ENCODE measurements at places on chromosomes 3 and 15.

DNA sequence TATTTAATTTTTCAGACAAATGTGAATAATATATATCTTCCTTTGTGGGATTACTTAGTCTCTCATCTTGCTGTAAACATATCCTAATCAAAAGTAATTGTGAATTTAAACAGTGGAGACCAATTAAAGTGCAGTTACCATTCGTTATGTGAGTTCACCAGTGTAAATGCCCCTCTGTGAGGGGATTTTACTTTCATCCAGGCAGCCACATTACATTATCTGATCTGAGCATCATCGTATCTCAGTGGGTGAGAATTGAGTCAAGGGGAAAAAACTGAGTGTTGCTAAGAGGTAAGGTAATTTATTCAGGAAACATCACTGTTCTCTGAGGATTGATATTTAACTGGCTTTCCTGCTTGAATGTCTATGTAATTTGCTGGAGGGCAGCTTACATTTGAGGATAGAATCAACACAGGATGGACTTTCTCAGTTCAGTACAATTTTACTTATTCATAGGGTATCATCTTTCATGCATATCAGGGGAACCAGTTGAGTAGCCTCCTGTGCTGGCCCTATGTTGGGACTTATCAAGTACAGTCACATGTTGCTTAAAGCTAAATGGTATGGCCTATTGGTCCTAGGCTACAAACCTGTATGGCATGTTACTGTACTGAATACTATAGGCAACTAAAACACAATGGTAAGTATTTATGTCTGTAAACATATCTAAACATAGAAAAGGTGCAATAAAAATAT is 219.7 kb downstream of the CD47 start:
- no peak for DNase-seq

GRCh38 chr3:25854635-25855034 is 64.7 kb downstream of the OXSM start:
- no peak for DNase-seq

DNA sequence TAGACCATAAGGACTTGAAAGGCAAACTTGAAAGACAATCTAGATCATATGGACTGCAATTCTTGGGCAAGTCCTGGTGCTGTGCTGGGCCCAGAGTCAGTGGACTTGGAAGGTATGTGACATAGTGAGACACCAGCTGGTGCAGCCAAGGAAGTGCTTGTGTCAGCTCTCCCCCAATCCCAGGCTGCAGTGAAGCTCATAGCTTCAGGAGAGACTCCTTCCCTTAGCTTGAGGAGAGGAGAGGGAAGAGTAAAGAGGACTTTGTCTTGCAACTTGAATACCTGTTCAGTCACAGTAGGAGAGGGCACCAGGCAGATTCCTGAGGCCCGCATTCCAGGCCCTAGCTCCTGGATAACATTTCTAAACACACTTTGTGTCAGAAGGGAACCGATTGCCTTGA is 127.4 kb upstream of the ZPLD1 start:
- DNase-seq, result no peak

DNA sequence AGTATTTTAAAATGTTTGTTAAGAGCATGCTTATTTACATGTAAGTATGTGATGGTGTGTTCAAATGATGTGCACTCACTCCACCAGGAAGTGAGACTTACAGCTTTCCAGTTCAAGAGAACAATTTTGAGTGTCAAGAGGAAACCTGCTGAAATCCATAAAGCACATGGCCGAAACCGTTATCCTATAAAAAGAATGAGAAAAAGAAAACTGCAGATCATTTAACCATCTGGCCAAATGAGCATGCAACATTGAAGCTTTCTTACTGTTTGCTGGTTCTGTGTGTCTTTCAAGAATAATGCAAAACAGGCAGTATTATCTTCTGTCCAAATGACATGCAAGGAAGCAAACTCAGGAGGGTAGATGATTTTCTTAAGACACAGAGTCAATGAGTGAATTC is 26.3 kb downstream of the GABRR3 start:
- DNase-seq, result no peak

GRCh38 chr15:56464893-56465520 is at the start of gene MNS1:
Gene MNS1, minus strand, starts transcription at chr15:56465137. Its CDS starts 165 bp downstream, at chr15:56464972.
- DNase-seq, result peak; percentile 89

- no peak for DNase-seq
Measured at GRCh38 chr15:55799291-55800212, 56.6 kb upstream of the PRTG start.

DNA sequence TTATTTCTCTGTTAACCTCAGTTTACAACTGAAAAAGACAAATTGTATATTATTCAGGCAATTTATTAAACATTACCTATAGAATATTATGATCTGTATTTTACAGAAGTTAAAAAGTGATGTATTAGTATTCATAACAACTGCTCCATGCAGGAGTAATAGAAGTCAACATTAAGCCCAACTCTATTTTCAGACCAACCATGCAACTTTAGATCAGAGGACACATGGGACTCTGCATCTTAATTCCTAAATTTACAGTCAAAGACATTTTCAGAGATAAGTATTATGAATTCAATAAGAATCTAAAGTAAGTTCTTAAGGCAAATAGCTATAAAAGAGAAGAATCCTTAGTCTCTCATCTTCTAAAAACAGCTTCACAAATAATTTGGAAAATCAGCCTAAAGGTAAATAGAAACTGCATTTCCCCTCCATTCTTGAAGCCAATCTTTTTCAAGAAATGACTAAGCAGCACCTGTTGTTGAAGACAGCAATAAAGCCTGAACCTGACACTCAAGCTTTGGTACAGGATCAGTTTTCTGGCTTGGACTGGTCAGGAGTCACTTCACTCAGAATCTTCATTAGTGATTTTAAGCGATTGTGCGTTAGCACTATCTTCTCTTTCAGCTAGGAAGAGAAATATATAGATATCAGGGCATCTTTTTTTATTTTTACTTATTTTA is 23.0 kb downstream of the OIP5 start:
- no peak for DNase-seq

GRCh38 chr15:96406701-96407100 is 76.2 kb downstream of the NR2F2 start:
- DNase-seq, result no peak

GRCh38 chr15:69237718-69238117 is 61.0 kb upstream of the PAQR5 start:
- no peak for DNase-seq

DNA sequence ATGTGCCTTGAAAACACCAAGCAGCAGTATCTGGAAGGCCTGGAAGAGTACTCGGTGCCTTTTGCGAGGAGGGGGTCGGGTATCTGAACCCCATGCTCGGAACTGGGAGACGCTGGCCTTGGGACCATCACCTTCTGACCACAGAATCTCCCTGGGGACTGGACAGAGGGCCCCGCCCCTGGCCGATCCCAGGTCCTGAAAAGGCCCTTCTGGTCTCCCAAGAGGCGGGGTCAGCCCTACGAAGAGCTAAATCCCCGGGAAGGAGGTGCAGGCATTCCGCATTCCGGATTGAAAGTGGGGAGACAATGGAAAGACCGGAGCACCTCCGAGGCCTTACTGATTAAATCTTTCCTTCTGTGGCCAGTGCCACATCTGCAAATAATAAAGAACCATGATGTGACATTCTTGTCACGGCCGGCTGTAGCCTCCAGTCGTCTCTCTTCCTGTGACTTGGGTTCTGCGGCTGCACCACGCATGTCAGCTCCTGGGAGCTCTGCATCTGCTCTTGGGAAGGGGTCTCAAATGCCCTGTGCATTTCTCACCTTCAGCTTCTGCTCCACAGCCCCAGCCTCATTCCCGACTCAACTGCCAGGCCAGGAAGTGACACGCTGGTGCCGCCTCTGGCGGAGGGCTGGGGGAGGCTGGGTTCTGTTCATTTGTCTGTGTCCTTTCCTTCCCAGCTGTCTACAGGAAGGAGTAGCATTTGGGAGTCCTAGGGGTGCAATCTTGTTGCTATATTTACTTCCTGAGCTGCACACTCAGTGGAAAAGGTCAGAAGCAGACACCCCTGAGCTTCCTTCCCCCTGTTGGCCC is 173.5 kb downstream of the KLF13 start:
- no peak for DNase-seq

DNA sequence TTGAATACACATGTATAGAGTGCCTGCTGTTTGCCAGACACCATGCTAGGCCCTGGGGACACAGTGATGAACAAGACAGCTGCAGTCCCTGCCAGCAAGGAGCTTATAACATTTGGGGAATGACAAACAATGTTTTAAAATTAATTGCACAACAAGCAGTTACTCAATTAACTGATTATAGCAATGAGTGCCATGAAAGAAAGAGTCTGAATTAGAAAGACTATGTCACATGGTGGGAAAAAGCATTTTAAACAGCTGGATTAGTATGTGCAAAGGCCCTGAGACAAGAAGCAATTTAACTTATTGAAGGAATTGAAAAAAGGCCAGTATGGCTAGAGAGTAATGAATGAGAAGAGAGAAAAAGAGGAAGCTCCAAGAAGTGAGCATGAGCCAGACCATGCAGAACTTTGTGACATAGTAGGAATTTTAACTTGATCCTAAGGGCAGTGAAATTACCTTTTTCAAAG is 64.5 kb upstream of the PLXNA1 start:
- no peak for DNase-seq

GRCh38 chr3:96449803-96450202 is 364.6 kb upstream of the EPHA6 start:
- DNase-seq, result no peak

DNA sequence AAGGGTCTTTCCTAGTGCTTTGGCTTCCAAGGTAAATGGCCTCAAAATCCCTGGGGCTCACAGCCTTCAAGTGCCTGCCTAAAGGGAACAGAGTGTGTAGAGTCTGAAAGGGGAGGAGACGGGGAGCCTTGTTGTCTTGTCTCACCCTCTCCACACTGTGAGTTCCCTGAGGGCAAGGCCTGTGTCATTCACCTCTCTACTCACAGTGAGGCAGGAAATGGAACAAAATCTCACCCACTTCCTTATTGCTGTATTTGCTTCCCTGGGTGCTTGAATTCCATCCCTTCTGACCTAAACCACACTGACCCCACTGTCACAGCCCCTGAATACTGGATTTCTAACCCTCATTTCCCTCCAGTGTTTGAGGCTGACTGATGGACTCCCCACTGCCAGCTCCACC is 197.5 kb downstream of the EPHB1 start:
- DNase-seq, result no peak

DNA sequence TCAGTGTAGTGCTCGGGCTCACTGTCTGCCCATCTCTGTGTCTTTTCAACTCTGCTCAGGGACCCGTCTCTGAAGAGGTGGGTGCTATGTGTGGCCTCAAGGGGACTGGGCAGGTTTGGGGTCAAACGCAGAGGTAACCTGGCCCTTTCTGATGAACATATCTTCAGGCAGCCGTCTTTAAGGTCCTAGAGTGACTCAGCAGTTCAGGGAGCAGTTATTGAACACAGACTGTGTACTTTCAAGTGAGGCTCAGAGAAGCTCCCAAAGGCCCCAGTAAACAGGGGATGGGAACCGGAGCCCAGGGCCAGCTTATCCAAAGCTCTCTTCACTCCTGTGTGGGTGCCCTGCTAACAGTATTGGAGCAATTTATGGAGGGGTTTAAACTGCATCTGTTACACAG is 73.1 kb downstream of the WDR76 start:
- DNase-seq, result no peak

DNA sequence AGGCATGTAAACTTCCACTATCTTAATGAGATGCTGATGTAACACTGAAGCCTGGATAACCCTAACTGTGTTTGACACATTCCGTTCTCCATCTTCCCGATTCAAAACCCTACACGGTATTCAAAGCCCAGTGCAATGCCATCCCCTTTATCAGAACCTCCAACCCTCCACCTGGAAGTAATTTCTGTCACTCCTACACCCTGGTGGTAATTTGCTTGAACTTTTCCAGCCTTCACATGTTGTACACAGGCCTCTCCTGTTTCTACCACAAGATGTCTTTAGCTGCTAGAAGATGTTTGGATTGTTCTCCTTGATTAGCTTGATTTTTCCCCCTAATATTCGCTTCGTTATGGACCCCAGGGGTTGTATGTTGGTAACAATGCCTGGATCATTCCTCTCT is 208.9 kb downstream of the CHST2 start:
- no peak for DNase-seq

- no peak for DNase-seq
Measured at GRCh38 chr3:9402410-9403228, 5.2 kb downstream of the SETD5 start.

DNA sequence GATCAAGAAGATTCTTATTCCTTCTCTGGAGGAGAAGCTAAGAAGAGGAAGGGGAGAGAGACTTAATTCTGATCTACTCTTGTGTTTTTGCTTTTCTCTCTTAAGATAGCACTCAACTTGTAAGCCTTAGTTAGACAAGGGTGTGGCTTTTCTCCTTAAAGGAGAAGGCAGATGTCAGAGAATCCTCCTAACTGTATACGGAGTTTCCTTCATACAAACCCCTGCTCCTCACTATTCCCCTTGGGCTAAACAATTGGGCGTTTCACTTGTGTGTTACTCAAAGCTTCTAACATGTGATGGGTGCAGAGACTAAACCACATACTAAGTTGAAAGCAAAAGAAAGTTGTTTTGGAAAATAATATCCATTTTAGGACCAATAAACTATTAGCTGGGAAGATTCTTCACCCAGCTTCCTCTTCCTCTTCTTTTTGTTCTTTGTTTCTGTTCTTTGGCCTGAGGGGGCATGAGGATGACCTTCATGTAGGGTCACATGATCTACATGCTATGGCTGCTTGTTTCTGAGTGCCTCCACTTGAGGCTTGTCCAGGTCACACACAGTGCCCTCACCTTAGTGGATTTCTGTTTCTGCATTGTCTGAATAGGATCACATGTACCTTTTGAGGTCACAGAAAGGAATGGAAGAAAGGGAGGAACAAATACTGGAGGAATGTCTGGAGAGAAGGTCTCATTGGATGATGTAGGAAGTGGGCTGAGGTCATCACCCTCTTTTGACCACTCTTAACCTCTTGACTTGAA is 14.6 kb downstream of the SPINK8 start:
- DNase-seq, result no peak

DNA sequence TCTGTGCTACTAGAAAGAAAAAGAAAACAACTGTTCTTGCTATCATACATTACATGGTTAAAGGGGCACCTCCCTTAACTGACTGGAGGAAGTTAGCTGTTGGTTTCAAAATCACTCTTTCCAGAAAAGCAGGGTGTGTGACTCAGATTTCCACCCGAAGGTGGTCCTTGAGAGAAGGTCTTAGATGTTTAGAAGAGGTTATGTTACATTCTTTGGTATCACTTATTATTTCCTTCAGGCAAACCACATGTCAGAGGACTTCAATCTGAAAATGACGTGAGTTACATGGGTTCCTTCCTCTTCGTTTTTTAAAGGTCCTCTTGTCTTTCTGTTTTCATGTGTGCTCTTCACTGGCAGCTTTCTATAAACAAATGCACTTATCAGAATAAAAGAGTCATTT is 307.9 kb upstream of the CBLB start:
- DNase-seq, result peak; percentile 27

DNA sequence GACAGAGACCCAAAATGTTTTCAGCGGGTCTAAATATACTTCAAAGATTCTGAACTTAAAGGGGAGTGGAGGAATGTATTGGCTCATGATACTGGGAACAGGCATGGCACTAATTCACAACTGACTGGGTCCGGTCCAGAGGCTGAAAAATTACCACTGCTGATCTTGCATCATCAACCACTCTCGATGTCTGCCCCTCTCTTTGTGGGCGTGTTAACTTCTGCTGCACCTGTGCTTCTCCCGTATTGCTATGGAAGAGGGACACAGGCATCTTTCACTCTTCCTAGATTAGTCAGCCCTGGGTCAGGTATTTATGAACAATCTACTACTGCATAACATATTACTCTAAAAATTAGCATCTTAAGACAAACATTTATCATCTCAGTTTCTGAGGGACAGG is 33.2 kb downstream of the HHLA2 start:
- no peak for DNase-seq

- DNase-seq, result no peak
Measured at GRCh38 chr3:127264794-127265514, 22.9 kb downstream of the PRR20G start.

GRCh38 chr3:151210676-151211381 is 7.8 kb upstream of the GPR171 start:
- peak; percentile 28 for DNase-seq

GRCh38 chr3:31067004-31067403 is 172.5 kb upstream of the GADL1 start:
- no peak for DNase-seq
